ENCODE measurements at places on chromosomes 2 and 18.

- no peak for DNase-seq
These were observed 4.8 kb downstream of the PDK1 start for GRCh38 chr2:172560721-172561120.

GRCh38 chr2:132550946-132551345, 119.1 kb downstream of the LYPD1 start:
- no peak for DNase-seq

DNA sequence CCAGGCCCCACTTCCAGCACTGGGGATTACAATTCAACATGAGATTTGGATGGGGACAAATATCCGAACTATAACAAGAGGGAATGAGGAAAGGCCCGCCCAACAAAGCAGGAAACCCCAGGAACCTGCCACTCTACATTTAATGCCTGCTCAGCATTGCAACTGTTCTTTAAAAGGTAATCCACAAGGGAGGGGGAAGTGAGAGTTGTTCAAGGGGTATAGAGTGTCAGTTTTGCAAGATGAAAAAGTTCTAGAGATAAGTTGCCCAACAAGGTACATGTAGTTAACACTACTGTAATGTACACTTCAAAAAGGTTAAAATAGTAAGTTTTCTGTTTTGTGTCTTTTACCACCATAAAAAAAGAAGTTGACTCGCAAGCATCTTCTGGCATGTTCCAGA, 137.6 kb downstream of the MBD2 start:
- no peak for DNase-seq

DNA sequence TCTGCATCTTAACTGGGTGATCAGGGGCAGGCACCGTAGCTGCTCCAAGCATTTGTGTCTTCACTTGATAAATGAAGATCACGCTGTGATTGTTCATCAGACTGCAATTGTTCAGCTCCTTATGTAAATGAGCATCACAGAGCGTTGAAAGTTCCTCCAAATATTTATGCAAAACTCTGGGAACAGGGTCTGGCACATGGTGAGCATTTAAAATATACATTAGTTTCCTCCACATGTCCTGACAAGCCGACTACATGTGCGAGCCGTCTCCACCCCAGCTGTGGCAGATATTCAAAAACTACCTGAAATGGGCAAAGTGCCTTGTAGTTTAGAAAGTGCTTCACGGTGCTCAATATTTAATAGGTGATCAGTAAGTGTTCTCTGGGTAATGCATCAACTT, 175.1 kb upstream of the ID2 start:
- DNase-seq, result no peak

DNA sequence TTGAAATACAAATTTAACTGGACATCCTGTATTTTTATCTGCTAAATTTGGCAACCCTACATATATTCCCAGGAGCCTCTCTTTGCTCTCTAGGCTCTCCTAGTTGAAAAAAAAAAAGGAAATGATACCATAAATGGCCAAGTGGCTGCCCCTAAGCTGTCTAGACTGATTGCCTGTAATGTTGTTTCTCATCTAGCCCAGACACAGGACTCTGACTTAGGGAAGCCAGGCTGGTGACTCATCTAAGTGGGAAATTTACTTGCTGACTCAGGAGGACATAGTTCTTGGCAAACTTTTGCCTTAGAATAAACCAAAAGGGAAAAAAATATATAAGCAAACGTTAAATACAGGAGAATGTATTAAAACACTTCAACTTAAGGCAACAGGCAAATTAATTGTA, 14.6 kb upstream of the ITGAV start:
- DNase-seq, result no peak

DNA sequence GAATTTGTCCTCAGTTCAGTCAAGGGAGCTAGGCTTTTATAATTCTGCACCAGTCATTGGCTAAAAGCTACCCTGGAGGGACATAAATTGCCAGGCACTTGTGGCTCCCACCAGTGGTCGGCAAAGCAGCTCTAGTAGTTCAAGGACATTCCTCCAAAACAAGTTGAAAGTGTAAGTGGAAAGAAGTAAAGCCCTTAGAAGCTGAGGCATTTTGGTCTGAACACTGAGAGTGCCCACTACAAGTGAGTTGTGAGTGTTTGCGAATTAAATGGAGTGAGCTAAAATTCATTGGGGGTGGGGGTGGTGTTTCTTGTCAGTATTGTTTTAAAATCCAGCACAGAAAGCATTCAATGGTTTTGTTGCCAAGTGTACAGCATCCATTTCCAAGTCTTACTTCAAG, 879.9 kb upstream of the CDH2 start:
- no peak for DNase-seq

DNA sequence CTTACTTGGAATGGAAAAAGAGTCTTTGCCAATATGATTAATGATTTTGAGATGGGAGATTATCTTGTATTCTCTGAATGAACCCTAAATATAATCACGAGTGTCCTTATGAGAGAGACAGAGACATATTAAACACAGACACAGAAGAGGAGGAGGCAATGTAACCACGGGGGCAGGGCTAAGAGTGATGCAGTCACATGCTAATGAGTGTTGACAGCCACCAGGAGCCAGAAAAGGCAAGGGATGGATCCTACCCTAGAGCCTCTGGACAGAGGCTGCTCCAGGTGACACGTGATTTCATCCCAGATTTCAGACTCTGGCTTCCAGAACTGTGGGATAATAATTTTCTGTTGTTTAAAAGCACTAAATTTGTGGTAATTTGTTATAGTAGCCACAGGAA, 679.6 kb downstream of the MBD2 start:
- DNase-seq, result no peak

DNA sequence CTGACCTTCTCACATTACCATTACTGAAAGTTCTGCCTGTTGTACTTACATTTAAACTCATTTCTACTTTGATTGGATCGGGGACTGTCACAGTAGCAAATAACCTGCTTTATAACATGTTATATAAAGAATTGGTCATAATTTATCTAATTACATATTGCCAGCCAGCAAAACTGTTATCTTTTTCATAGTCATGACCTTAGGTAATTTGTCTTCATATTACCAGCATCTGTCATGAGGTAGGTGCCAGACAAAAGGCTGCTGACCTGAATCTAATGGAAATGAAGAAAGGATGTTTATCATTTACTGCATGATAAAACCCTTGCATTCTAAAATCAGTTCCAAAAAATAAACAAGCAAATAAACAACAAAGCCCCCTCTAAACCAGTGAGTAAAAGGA, 89.4 kb upstream of the LRP1B start:
- DNase-seq, result no peak

DNA sequence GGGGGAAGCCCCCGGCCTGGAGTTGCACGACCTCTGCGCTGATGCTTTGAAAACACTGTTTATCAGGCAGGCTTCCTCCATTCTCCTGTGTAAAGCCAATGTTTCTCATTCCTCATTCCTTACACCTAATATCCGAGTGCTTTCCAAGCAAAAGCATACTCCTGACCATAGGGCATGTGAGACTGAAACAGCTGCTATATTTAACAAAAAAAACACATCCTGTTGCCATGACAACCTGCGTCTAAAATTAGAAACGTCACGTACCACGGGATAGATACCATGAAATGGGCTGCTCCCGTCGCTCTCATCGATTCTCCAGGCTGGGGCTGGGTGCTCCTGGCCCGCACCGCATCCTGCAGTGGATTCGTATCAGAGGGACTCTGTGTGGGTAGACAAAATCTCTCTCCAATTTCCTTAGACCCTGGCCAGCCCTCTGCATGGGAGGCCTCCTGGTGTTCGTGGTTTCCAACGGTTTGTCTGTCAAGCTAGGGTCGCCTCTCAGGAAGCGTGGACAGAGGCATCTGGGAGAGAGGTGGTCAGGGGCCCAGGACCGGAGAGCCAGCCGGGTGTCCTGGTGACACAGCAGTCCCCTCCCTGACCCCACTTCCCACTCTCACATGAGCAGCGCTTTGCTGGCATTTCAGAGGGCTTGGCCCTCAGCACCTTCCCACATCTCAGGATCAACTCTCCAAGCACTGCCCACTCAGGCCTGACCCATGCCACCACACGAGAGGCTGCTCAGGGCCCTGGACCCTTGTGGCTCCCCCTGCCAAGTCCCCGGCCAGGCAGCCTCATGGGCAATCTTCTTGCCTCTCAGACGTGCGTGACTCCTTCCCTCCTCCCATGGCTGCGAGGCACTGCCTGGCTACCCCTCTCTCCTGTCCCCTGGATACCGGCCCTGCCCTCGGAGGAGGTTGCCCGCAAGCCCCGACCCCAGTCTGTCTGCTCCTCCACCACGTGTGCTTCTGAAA, 268.1 kb downstream of the NDUFA10 start:
- DNase-seq, result no peak

- DNase-seq, result no peak
These were observed 31.4 kb upstream of the AGAP1 start for GRCh38 chr2:235462415-235462790.

DNA sequence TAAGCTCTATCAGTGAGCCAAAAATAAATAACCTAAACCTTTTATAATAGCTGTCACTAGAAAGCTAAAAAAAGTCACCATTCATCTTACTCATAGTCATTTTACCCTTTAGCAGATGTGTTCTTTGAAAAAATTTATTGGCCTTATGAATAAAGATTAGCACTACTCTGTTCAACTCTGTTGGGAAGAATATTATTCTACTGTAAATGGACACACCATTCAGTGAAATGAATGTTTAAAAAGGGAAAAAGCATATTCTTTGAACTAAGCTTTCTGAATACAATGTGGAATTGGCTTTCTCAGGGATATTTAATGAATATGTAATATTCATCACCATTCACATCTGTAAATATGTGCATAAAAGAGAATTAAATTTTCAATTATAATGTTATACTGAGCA, 422.0 kb downstream of the CBLN2 start:
- DNase-seq, result no peak

- DNase-seq, result no peak
These were observed 38.5 kb upstream of the KLF11 start for GRCh38 chr2:10004836-10005235.

DNA sequence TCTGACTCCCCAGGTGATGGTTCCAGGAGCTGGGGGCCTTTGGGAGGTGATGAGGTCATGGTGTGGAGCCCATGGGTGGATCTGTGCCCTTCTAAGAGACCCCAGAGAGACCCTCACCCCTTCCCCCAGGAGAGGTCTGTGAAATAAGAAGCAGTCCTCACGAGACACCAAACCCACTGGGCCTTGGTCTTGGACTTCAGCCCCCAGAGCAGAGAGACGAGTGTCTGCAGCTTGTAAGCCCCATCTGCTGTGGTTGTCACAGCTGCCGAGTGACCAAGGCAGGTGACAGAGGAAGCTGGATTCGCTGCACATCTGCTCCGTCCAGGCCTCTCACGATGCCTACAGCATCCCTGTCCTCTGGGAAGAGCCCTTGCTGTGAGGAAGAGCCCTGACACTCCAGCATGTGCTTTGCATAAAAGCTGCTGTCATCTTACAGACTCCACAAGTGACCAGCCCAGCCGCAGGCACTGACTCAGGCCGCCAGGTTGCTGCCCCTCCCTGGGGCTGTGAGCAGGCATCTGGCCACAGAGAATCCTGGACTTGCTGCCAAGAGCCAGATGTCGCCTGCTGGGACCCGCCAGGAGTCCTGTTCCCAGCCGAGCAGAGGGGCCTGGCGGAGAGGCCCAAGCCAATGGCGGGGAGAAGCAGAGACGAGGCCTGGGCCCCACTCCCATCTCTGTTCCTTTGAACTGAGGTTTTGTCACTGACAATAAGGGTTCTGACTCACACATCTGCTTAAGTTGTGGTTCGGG, 150.8 kb downstream of the PXDN start:
- DNase-seq, result no peak

DNA sequence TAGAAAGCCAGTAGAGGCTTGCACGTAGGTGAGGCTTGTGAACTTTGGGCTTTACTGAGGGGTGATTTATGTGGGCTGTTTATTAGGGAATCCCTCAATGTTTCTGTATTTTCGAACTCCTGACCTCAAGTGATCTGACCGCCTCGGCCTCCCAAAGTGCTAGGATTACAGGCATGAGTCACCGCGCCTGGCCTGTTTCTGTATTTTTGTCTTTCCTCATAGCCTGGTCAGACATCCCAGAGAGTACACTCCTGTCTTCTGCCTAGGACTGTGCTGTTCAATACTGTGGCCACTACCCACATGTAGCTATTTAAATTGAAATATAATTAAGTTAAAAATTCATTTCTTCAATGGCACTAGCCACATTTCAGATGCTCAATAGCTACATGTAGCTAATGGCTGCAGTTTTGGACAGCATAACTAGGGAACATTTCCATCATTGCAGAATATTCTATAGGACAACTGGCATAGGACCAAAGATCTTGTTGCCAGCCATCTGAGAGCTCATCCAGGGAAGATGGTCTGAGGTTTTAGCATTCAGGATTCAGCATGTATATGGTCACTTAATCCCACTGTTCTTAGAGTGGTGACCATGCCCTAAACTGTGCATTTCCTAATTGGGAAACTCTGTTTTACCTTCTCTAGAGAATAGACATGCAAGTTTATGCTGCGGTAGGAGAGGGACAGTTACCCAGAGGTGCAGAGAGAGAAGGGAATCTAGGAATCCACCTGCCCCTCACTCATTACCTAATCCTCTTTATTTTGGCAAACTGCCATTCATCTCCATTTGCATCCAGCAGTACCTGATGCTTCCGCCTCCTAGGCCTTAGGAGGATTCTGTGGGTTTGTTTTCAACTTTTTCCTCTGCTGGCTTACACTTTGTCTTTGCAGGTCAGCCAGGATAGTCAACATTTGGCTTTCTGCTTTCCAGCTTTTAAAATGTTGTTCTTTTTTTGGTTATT, 64.4 kb downstream of the LCLAT1 start:
- DNase-seq, result no peak

GRCh38 chr2:231422056-231422455, 26.5 kb downstream of the B3GNT7 start:
- no peak for DNase-seq

DNA sequence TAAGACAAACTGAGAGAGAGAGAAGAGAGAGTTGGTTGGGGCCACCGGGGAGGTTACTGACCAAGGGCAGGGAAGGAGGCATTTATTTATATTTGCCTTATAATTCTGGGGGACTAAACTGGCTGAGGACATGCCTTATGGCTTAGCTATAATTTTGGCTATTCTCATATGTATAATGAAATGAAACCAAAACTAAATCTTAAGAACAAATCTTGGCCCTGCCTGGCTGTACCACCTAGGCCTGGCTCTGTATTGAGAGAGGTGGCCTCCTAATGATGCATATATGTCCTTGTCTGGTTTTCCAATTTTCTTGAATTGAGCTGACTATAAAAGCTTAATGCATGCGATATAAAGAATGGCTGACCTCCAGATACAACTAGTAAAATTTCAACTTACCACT, 3.5 kb upstream of the PPP1CB start:
- DNase-seq, result no peak

GRCh38 chr18:23049698-23050373, 85.4 kb upstream of the CABLES1 start:
- peak; percentile 14 for DNase-seq

- DNase-seq, result no peak
These were observed 175.5 kb downstream of the SETBP1 start for GRCh38 chr18:44856157-44856556.

DNA sequence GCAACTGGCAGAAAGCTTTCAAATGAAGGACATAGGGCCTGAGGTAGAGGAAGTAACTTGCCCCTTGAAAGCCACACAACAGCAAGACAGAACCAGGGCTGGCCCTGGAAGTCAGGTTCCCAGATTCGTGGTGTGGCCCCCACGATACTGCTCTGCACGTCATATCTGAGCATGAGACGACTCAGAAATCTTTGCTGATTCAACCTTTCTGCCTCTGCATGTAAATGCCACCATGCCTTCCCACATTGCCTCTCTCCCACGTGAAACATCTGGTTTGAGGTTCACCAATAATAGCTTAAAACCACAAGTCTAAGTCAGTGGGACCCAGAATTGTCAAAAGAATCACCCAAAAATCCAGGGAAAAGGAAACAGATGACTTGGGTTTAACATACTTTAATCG, 214.0 kb upstream of the TRIB2 start:
- DNase-seq, result peak; percentile 47

GRCh38 chr2:223104336-223105132, 52.5 kb downstream of the KCNE4 start:
- no peak for DNase-seq
